ENCODE measurements at places on chromosomes 11 and 22. TPM values are rescaled to one million over a fixed set of nuclear protein-coding genes. Genes with fewer than 3 reads are reported as not detected.

CHKA gene
- total RNA-seq = 7.4 TPM

USH1C gene
- total RNA-seq = not detected

VWCE gene
- total RNA-seq = 0.65 TPM

DNA sequence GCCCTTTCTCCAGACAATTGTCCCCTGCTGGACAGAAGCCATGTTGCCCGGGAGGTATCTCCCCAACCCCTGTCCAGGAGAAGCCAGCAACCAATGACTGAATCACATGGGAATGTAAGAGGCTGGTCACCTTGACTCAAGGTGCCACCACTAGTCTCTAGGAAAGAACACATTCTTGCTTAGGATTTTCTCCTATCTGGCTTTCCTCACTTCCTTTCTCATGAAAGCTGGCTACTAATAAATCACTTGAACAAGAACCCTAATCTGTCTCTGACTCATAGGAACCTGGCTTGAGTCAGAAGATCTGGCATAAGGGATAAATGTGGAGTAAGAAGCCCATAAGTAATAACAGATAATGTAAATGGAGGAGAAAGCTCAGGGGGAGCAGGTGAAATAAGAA is 101.4 kb upstream of the C11orf87 start:
- no peak for DNase-seq

DNAJB7 gene
- total RNA-seq = not detected

GRCh38 chr11:35148163-35148837 is 9.3 kb downstream of the CD44 start:
- no peak for DNase-seq

DNA sequence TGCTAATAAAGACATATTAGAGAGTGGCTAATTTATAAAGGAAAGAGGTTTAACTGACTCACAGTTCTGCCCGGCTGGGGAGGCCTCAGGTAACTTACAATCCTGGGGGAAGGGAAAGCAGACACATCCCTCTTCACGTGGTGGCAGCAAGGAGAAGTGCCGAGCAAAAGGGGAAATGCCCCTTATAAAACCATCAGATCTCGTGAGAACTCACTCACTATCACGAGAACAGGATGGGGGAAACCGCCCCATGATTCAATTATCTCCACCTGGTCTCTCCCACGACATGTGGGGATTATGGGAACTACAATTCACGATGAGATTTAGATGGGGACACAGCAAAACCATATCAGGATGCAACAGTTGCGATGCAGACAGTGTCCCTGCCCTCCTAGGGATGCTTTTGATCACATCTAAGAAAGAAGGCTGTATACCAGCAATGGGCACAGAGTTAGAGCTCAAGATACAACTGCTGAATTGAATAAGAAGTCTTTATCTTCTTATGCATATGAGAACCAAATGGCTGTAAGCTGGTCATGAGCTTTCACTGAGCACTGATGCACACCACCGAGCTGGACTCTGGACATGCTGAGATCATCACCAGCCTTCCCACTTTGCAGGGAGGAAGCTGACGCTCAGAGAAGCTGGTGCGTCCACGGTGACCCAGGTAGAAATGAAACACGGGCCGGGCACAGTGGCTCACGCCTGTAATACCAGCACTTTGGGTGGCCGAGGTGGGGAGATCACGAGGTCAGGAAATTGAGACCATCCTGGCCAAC is 255.2 kb downstream of the MN1 start:
- DNase-seq = no peak

GRCh38 chr11:124075841-124076651 is 34.9 kb upstream of the OR10G7 start:
- DNase-seq = no peak

GRCh38 chr11:129905402-129905801 is 10.0 kb upstream of the NFRKB start:
- DNase-seq = no peak

GRCh38 chr11:13868710-13869397 is 93.7 kb upstream of the SPON1 start:
- peak; percentile 15 for DNase-seq

MMP10 gene
- total RNA-seq = not detected

TMA7B gene
- total RNA-seq = 22.5 TPM

DNA sequence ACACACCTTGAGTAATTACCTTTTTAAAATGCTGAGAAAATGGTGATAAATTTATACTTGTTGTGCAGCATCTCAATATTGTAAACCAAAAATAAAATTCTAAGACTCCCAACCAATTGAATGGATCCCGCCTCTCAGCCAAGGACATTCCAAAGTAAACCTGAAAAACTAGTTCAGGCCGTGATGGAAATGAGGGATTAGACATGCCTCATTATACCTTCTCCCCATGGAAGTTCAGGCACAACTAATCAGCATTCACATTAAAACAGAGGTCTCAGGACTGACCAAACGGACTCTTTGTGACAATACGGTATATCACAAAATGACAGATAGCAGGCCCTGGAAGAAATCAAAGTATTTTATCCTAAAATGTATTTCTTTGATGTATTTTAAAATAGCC is 907.4 kb upstream of the RAG2 start:
- DNase-seq = no peak

- DNase-seq = peak; percentile 72
Measured at GRCh38 chr22:40044870-40045834, 50.4 kb downstream of the FAM83F start.

GRCh38 chr11:18650353-18650752 is 16.2 kb upstream of the SPTY2D1 start:
- no peak for DNase-seq

OR8D2 gene
- not detected for total RNA-seq
